CD4-positive, alpha-beta T cell treated with Interleukin-21 for 1 hour (primary cell): ENCODE measurements at places on chromosomes 16 and 17.

- no peak for DNase-seq
Measured at GRCh38 chr16:66774981-66775380, 23.6 kb upstream of the DYNC1LI2 start.

- no peak for DNase-seq
Measured at GRCh38 chr16:66269617-66270332, 96.7 kb upstream of the CDH5 start.

- no peak for DNase-seq
Measured at GRCh38 chr17:46028374-46028773, 29.3 kb downstream of the STH start.

DNA sequence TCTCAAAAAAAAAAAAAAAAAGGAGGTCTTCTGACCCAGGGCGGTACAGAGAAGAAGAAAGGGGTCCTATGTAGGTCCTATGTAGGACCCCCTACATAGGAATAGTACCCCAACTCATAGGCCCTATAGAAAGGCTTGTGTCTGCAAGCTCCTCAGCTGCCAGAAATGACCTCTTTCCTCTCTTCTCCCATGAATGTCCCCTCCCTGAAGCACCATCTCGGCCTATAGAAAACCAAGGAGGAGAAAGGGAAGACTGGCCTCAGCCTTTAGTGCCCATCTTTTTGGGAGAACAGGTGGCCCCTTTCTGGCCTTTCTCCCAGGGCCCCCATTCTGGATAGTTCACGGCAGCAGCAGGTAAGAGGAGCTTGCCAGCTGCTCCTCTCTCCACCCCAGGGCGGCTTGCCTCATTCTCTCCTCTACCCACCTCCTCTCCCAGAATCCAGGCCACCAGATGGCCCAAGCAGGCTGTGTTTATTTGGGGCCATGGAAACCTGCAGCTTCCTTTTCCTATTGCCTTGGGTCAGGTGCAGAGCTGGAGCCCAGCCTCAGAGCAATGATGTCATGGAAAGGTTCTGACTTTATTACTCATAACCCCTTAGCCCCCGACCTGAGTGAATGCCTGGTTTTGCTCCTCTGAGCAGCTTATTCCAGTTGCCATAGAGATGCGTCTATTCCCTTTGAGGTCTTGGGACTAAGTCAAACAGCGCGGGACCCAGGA is 1.6 kb upstream of the MRPL58 start:
- DNase-seq, result no peak

- no peak for DNase-seq
Measured at GRCh38 chr17:69069226-69069750, 8.6 kb upstream of the ABCA9 start.

DNA sequence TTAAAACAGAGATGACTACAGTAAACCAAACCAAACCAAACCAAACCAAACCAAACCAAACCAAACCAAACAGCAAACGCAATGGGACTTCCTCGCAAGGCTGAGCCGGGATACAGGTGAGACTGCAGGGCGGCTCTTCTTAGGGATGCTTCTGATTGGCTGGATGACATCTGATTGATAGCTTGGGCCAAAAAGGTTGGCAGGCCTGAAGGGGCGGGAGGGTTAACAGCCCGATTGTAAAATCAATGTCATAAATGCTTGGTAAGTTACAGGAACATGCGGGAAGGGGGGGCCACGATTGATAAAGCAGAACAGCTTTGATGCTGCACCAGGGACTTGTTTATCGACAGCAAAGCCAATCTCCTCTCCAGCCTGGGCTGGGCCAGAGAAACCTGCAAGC is 86.1 kb downstream of the ZFHX3 start:
- no peak for DNase-seq

DNA sequence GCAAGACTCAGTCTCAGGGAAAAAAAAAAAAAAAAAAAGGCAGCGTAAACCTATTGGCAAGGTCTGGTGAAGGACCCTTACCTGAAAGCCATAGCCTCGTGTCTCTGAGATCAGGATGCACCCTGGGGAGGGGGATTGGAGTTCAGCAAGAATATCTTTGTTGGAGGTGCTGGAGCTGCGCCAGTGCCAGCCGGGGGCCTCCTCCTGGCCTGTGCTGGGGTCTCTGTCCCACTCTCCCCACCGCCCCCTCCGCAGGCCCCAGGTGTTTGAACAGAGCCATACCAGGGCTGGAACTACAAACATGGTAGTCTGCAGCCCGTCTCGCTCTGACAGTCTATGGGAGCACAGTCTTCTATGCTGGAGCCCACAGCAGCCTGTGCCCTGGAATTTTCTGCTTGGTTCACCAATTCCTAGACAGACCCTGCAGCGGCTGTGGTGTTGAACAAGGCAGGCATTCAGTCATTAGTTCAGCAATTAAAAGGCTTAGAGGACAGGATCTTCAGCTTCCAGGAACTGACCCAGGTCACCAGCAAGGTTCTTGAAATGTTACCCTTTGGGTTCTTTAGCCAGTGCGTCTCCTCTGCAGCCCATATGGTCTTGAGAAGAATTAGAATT is 42.2 kb upstream of the KIFC3 start:
- DNase-seq, result no peak

- DNase-seq, result no peak
Measured at GRCh38 chr17:61285526-61286320, 113.9 kb upstream of the TBX2 start.

DNA sequence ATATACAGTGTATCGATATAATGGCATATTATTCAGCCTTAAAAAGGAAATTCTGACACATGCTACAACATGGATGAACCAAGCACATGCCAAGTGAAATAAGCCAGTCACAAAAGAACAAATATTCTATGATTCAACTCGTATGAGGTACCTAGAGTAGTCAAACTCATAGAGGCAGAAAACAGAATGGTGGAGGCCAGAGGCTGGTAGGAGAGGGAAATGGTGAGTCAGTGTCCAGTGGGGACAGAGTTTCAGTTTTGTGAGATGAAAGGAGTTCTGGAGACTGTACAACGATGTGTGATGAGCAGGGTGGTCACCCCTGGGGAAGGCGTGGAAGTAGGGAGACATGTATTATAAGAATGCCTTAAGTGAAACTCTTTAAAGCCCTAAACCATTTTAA is 39.9 kb downstream of the RNF157 start:
- no peak for DNase-seq

DNA sequence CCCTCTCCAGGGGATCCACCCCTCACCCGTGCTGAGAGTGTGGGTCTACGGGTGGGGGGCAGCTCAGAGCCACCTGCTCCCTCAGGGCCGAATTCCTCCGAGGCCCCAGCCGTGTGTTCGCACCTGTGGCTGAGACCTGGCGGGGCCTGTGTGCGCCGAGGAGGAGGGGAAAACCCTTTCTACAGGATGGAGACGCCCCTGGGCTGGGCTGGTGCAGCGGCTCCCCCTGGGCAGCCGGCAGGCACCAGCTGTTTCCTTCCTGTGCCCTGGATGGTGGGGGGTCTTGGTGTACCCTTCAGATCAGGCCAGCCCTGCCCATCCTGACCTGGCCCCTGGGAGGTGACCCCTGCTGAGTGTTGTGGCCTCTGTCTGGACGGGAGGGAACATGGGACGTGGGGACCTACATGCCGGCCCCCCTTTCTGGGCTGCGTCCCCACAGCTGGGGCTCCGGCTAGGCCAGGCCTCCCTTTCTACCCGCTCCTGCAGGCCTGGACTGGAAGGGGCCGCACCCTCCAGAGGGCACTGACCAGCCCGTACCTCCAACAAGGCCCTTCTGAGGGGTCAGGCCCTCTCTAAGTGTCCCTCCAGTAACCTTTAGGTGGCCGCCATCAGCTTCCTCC is 28.3 kb upstream of the PABPN1L start:
- DNase-seq, result no peak

GRCh38 chr17:39904990-39905288 is 13.5 kb downstream of the GSDMB start:
- no peak for DNase-seq

DNA sequence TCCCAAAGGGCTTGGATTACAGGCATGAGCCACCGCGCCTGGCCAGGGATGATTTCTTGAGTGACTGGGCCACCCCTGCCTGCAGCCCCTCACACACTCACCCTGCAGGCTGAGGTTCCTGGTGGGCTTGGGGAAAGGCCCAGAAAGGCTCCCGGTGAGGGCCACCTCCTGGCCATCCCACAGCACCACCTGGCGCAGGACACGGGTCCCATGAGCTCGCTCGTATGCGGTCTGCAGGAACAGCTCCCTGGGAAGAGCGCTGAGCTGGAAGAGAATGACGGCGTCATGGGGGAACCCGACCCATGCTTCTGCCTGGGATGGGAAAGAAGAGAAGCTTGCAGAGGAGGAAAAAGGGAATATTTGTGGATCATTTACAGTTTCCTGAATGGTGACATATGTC is 59.3 kb downstream of the RMI2 start:
- no peak for DNase-seq

- no peak for DNase-seq
Measured at GRCh38 chr16:732332-732731, 5.4 kb downstream of the HAGHL start.

GRCh38 chr16:10984509-10984908 is 40.1 kb downstream of the CLEC16A start:
- no peak for DNase-seq

- DNase-seq, result no peak
Measured at GRCh38 chr16:9898124-9898523, 284.1 kb downstream of the GRIN2A start.

DNA sequence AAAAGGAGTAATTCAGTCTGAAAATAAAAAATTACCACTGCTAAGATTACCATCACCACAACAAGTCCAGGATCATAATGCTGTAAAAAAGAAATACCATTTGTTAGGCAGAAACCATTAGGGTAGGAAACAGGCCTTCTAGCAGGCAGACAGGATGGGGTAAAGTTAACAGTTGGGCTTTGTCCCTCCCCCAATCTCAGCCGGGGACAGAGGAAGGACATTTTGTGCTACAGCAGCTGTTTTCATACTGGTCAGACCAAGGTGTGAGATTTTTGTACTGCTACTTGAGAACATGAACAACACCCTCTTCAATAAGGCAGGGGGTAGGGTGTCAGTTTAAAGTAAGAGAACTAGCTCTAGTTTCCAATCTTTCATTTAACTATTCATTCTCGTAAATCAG is 49.2 kb upstream of the ITGA2B start:
- DNase-seq, result peak; percentile 27

DNA sequence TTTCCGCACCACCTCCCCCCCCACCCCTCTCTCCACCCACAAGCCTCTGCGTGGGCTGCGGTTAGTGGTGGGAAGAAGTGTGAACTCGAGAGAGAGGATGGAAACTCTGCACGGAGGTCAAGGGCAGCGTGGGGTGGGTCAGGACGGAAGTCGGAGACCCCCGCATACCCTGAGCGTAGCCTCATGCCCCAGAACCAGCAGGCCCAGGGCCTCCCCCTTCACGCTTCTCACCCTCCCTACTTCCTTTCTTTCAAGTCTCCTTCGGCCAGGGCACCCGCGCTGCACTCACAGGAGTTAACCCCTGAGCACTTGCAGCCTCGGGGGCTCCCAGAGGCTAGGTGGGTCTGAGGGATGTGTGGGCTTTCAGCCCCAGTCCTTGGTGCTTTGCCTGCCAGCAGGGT is 9.2 kb downstream of the TBKBP1 start:
- DNase-seq, result peak; percentile 61
